ENCODE measurements at places on chromosomes 7 and 10.
A peak's percentile ranks its signal among the peaks of the same experiment; 100 is the strongest.

- DNase-seq = no peak
Measured at GRCh38 chr7:94906065-94906851, 1.1 kb upstream of the PPP1R9A start.

GRCh38 chr10:17033529-17034260 is 95.9 kb downstream of the CUBN start:
- DNase-seq = no peak

- no peak for DNase-seq
Measured at GRCh38 chr7:64630496-64630895, 35.4 kb upstream of the ZNF107 start.

GRCh38 chr10:16950656-16951601 is 133.7 kb upstream of the RSU1 start:
- peak; percentile 63 for DNase-seq

GRCh38 chr7:127928222-127928621 is 103.0 kb downstream of the LRRC4 start:
- no peak for DNase-seq

GRCh38 chr7:146359176-146359575 is 242.6 kb downstream of the CNTNAP2 start:
- no peak for DNase-seq

DNA sequence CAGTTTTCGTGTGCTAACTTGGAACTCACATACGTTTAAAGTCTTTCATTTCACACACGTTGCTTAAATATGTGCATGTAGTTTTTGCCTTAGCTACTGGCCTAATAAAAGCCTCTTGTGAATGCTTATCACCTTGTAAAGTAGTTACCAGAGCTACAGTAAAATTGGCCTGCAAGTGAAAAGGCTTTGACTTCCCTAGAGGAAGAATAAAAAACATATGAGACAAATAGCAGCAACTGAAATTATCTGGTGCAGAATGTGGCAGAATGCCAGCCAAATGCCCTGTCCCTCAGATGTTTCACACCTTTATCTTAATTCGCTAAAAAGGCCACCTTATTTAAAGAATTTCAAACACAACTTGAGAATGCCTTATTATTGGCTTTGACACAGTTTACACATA is 28.1 kb upstream of the RPA3 start:
- DNase-seq = no peak

DNA sequence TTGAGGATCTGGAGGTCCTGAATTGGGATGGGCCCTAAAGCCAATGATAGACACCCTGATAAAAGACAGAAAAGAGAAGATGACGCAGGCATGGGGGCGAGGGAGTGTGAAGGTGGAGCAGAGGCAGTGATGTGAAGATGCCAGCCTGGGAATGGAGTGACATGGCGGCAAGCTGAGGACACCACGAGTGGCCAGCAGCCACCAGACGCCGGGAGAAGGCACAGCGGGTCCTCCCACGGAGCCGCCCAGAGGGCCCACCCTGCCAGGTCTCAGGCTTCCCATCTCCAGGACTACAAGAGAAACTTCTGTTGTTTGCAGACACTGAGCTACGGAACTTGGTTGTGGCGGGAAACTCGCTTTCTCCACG is 44.9 kb downstream of the DPYSL4 start:
- DNase-seq = no peak

GRCh38 chr7:19369182-19369581 is 224.0 kb upstream of the FERD3L start:
- peak; percentile 28 for DNase-seq

DNA sequence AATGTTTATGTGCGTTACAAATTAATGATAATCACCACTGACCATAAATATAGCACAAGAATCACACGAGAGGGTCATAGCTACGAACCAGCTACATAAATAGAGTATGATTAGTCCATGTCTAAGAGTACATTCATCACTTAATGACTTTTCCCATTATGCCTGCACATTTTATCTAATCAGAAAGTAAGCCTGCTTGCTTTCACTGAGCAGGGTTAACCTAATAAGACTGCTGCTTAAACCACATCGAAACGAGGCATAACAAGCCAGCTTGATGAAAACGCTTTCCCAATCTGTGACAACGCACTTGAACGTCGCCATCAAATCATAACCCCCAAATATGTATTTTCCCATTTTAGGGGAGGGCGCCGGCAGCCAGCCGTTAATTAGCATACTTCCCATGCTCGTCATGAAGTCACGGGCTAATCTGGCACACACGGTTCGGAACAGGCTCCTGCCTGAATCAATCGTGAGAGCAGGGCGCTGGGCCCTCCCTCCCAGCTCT is 71.5 kb downstream of the EBF3 start:
- DNase-seq = no peak

- DNase-seq = peak; percentile 74
Measured at GRCh38 chr7:815284-816216, 16.7 kb upstream of the SUN1 start.

- no peak for DNase-seq
Measured at GRCh38 chr10:132898391-132899053, 43.8 kb downstream of the CFAP46 start.

- no peak for DNase-seq
Measured at GRCh38 chr7:139153832-139154231, 44.3 kb upstream of the ZC3HAV1 start.

GRCh38 chr10:102511583-102512274 is 8.0 kb downstream of the SUFU start:
- no peak for DNase-seq

DNA sequence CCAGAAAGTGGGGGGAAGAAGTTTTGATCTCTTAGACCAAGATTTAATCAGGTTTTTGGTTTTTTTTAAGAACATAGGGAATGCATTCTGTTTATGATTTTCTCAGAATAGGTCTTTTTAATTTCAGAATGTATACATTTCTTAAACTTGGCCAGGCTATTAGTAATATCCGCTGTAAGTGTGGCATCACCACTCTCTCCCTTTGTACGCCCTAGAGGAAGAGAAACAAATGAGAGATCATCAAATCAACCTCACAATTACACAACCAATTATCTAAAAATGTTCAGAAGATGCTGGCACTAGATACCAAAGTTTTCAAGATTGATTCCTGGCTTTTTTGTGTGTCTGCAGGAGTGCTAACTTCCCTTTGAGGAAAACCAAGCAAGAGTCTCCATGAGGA is 70.0 kb downstream of the KLF6 start:
- no peak for DNase-seq

DNA sequence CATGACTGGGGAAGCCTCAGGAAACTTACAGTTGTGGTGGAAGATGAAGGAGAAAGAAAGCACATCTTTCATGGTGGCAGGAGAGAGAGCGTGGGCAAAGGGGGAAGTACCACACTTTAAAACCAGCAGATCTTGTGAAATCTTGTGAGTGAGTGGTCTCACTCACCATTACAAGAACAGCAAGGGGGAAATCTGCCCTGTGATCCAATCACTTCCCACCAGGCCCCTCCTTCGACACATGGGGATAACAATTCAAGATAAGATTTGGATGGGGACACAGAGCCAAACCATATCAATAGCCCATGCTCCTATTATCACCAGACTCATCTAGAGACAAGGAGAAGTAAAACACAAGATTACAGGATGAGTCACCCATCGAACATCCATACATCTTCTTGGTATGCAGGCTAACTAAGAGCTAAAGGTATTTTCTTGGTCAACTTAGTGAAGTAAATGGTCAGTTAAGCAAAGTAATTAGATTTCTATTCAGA is 55.3 kb upstream of the YAE1 start:
- peak; percentile 11 for DNase-seq

DNA sequence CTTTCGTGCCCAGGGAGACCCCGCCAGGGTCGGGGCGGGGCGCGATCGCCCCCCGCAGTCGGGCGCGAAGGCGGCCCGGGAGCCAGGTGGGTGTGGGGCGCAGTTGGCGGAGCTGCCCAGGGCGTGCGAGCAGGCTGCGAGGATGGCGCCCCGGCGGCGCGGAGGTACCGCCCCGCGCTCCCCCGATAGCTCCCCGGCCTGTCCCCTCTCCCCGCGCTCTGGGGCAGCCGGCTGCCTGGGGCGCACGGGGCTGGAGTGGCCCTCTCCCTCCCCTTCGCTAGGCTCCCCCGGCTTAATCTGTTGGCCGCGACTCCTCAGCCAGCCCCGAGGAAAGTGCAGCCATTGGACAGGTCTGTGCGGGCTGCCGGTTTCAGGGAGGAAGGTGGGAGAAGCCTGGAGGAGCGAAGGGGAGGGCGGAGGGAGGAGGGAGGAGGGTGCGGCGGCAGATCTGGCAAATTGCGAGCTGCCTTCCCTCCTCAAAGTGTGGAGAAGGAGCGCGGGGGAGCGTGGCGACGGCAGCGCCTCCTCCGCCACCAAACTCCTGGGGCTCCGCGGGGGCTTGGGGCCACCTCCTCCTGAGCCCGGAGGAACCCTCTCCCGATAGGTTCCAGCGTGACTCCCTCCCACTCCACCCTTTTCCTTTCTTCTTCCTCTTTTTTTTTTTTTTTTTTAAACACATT is 361 bp upstream of the PLXDC2 start:
- DNase-seq = no peak

DNA sequence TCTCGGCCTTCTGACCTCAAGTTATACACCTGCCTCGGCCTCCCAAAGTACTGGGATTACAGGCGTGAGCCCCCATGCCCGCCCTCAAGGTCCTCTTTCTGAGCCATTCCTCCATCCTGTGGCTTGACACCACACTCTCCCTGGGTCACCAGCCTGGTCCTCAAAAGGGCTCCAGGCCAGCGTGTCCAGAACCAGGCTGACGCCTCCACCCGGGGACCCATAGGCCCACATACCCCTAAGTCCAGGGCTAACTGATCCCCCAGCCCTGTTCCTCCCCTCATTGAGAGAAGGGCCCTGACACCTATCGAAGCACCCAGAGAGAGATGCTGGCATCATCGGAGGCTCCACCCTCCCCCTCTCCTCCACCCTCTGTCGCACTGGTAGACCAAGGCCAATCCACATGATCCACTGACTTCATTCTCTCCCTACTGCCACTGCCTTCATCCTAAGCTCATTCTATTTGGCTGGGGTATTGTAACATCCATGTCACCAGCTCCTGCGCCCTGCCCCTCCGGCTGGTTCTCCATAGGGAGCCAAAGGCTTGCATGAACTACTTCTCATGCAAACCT is 46.7 kb downstream of the TMEM270 start:
- DNase-seq = no peak

DNA sequence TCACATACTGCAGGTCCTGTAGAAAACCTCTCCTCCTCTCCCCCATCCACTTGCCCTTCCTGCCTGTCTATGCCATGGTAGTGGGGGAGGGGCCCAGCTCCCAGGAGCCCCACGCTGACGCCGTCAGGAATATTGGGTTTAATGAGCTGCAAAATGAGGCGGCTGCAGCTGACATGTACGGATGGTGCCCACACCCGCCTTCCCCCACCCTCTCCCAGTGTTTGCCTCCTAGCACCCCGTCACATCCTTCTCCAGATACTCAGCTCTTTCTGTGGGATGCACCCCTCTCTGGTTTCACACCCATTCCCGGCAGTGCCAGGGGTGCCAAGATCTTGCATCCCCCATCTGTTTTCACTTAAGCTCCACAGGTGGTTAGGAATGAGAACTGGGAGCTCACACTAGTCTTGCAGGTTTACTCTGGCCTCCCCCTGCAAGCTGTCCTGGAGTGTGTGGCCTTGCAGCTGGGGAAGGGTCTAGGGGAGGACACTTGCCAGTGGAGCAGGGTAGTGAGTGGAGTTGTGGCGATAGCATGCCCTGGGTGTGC is 26.1 kb downstream of the GBX1 start:
- no peak for DNase-seq

- no peak for DNase-seq
Measured at GRCh38 chr10:21473135-21473534, 52.3 kb downstream of the SKIDA1 start.

- DNase-seq = no peak
Measured at GRCh38 chr7:38909870-38910269, 879 bp upstream of the VPS41 start.

- no peak for DNase-seq
Measured at GRCh38 chr7:11690395-11690794, 141.6 kb downstream of the THSD7A start.

DNA sequence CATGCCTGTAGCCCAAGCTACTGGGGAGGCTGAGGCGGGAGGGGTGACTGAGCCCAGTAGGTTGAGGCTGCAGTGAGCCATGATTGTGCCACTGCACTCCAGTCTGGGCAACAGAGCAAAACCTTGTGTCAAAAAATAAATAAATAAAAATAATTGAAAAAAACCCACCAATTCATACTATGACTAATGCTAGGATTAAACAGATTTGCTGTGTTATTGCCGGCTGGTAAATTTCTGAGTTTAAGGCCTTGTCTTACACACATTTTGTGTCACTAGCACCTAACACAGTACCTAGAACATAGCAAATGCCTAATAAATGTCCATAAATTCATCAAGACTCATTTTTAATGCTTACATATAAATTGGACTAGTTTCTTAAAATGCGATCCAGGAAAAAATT is 8.7 kb downstream of the ESYT2 start:
- no peak for DNase-seq

GRCh38 chr10:96850825-96851224 is 18.7 kb downstream of the LCOR start:
- DNase-seq = no peak

DNA sequence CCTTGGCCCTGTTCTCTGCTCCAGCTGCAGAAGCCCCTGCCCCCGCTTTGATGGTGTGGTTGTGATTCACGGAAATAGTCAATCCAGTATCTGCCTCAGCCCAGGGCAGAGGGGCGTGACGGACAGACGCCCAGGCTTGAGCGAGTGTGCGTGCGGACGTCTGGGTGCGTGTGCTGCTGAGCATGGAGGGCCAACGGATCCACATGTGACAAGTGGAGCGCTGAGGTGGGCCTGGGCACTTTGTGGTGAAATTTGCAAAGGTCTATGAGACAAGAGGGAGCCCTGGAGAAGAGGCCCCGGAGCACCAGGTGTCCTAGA is 94.4 kb downstream of the WDR37 start:
- DNase-seq = no peak

DNA sequence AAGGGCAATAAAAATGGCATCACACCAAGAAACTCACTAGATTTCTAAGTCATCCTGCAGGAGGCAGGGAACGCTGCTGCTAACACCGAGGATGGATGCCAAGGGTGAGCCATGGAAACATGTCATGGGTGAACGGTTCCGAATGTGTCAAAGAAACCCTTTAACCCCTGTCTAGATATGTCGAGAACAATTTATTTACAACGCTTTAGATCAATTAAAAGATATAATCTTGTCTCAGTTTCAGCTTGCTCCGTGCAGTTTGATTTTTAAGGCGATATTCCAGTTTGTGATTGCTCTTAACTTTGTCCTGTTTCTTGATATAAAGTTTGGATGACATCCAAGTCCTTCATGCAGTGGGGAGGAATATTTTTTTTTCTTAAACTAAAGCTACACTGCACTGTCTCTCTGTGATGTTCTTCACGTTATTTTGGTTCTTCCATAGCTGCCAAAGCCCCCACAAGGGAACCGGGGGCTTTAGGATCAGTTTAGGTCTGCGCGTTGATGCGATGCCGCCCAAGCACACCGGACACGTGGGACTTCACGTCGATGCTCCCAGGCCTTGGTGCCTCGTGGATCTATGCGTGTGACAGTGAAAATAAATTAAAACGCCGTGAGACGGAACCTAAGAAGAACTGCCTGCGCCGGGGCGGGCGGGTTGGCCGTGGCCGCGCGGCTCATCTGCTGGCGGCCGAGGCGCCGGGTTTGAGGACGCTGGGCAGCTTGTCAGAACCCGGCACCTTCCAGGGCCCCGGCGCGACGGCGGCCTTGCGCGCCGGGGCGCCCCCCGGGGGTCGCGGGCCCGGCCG is 220.3 kb downstream of the PHTF2 start:
- DNase-seq = no peak
